ENCODE measurements at places on chromosomes 7 and 10.

DNA sequence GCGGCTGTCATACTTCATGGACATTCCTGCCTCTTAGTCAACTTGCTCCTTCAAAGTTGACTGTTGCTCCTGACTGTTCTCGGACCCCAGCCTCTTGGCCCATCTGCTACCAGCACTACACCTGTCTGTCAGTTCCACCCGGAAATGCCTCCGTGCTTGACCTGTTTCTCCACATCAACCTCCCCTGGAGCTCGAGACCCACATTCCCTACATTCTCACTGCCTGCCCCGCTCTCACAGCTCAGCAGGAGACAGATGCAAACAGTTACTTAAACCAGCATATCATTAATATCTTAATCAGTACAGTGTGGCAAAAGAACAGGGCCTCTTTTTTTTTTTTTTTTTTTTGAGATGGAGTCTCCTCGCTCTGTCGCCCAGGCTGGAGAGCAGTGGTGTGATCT is 174.3 kb downstream of the NRP1 start:
- DNase-seq: no peak

DNA sequence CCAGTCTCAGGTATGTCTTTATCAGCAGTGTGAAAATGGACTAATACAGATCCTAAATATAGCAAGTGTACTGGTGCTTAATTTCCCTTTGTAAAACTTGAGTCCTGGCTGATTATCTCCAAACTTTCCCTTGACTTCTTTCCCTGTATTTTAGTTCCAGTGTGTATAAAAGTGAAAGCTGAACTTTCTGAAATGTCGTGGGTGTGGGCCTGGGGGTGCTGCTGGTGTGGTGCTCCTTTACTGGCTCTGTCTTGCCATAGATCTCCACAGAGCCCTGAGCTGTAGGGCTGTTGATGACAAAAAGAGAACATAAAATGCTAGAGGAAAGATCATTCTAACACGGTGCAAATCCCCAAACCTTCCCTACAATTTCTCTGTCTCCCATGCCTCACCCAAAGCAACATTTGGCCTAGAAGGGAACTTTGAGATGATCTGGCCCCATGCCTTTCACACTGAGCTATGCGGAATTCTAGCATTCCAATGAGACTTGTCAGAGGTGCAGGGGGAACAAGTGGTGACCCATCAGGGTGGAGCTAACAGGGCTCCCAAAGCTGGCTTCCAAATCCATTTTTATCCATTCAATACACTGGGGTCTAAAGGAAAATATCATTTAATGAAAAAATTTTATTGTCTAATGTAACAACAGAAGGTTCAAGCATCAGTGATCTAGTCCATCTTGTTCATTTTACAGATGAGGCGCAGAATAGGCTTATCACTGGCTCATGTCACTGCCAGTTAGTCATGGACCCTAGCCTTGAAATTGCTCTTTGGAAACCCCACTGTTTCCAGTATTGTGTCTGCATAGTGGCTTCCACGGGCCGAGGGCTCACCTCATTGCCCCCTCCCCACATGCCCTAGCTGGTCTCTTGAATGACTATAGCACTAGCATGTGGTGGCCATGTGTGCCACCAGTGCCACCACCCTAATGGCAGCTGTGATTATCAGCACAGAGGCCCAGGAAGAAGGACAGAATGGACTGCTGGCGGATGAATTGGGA is 1000.9 kb downstream of the LRMDA start:
- no peak for DNase-seq

DNA sequence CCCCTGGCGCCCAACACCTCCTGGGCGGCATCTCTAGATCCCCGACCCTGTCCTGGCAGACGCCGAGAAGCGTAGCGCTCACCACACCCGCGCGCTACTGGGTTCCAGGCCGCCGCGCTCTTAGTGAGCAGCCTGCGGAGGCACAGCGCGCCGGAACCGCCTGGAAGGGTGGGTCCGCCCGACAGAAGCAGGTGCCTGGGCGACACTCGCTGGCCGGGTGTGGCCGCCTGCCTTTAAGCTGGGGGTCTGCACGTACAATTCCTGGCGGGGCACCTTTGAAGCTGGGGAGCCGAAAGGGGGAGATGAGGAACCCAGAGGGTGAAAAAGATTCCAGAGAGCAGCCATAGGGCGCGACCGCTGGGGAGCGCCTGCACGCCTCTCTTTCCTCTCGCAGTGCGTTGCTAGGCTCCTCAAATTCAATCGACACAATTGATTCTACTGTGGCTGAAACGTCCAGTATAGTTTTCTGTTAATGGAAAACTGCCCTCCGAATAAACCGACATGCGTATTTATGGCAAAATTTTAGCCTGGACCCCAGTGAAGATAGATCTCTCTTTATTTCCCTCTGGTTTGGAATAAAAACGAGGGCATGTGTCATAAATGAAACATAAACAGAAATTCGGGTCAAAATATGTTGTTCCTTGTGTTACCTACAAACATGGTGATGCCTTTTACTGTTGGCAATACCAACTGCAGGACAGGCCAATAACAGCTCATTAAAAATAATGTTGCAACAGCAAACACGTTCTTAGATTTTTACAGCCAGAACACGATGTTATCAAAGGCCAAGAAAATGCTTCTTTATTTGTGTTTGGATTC is 4.6 kb downstream of the HMX3 start:
- no peak for DNase-seq

GRCh38 chr7:31478721-31479120 is 35.2 kb upstream of the ITPRID1 start:
- DNase-seq: no peak

DNA sequence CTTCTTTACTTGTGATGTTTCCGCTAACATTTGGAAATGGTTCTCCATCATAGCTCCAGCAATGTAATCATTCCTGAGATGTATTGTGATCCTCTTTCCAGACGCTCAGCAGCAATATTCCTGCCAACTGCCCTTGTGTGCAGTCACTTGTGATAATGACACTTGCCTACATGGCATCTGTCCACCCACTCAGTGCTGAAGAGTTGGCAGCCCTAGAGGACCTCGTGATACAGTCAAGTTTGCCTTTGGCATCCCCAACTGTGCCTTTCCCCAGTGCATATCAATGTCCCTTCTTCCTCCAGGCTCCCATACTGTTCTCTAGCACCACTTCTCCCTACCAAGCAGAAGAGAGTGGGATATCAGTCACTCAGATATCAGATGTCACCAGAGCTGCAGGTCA is 64.9 kb downstream of the MYOF start:
- DNase-seq: no peak

DNA sequence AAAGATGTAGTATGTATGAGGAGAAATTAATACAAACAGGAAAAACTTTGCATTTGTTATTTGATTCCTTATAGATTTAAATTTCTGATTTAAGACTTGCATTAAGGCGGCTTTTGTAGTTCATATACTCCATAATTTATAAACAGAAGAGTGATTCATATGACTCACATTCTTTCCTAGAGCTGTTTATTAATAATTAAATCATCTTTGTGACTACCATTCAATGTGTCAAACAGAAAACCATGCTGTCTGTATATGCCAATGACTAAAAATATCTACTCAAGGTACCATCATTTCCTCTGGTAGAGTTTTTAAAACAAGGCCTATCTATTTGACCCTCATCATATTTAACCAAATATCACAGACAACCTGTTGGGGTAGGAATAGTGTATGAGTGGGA is 501.7 kb downstream of the PARD3 start:
- DNase-seq: no peak

DNA sequence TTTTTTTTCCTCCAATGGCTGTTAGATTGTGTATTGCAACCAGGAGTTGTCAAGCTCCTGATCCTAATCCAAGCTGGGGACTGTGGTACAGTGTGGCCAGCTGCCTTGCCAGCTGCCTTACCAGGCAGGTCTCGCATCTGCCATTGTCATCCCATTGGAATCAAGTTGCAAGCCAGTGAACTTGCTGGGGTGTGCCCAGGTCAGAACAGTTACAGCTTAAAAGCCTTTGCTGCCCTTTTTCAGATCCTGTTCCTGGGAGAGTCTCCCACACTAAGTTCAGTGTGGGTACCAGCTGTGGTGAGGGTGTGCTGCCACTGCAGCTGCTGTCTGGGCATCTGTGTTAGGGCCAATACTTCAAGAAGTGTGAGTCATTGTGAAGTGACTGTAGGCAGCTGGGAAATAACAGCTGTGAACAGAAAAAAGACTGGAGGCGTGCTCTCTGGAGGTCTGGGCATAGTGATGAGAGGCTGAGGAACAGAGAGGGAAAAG is 72.8 kb downstream of the CCNY start:
- DNase-seq: peak; percentile 10

DNA sequence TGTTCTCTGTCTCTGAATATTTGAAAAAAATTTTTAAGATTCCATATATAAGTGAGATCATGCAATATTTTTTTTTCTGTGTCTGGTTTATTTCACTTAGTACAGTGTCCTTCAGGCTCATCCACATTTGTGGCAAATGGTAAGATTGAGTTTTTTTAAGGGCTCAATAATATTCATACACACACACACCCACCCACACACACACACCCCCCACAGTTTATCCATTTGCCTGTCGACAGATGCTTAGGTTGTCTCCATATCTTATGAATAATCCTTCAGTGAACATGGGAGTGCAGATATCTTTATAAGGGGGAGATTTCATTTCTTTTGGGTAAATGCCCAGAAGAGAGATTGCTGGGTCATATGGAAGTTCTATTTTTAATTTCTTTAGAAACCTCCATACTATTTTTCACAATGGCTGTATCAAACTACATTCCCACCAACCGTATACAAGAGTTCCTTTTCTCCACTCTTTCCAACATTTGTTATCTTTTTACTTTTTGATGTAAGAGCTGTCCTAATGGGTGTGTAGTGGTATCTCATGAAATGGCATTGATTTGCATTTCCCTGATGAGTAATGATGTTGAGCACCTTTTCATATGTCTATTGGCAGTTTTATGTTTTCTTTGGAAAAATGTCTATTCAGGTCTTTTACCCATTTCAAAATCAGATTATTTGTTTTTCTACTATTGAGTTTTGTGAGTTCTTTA is 35.0 kb downstream of the AUTS2 start:
- no peak for DNase-seq
